Stimulated activated CD4-positive, alpha-beta T cell treated with anti-CD3 and anti-CD28 coated beads, Interleukin-4, amount 100 ng/mL, for 1 hour (primary cell): ENCODE measurements at places on chromosomes 5 and 9.

DNA sequence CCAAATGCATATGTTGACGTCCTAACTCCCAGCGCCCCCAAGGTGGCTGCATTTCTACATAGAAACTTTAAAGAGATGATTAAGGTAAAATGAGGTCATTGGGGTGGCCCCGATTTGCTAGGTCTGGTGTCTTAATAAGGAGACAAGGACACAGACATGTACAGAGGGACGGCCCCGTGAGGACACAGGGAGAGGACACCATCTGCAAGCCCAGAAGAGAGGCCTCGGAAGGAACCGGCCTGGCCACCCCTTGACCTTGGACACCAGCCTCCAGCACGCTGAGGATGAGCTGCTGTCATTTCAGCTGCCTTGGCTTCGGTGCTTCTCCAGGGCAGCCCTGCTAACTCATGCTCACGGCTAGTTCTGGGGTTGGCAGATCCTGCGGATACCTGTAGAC lies 73.2 kb downstream of the MRPL36 start:
- no peak for DNase-seq

GRCh38 chr5:35092703-35093102 lies 45.0 kb upstream of the AGXT2 start:
- no peak for DNase-seq

DNA sequence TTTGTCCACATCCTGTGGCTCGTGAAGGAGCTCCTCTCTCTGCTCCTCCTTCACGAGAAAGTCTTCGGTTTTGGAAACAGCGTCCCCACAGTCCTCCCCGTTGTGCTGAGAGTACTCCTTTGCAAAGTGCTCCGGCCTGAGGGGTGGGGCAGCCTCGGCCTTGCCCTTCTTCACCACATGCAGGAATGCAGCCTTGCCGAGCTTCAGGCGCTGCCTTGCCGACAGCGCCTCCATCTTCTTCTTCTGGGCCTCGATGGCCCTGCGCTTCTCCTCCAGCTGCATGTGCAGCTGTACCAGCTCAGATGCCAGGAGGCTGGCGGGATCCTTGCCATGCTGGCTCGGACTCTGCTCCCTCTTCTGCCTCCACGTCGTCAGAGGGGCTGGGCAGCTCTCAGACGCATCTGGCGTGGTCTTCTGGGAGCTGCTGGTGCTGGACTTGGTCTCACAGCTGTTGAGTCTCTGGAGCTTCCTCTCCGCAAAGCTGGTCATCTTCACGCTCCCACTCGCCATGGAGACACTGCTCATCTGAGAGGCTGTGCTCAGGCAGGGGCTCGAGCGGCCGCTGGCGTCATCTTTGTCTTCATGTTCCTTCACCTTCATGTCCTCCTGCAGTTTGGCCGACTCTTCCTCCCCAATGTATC lies 85.5 kb downstream of the CAMSAP1 start:
- DNase-seq: no peak

- no peak for DNase-seq
Measured at GRCh38 chr9:134178768-134179551, 14.6 kb upstream of the RNU6ATAC start.

DNA sequence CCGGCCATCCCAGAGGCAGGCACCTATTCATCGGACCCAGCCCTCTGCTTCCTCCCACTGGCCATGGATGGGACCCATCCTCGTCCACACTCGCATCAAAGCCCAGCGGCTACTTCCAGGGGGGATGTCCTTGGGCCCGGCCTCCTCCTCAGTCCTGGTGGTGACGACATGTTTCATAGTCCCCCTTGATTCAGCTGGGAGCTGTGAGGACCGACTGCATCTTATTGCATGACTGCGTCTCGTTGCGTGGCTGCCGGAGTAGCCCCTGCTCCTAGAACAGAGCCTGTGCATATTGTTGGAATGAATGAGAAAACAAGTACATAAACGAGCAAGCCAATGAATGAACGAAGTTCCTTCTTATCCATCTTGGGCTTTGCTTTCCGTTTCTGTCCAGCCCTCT lies 12.8 kb downstream of the NCS1 start:
- DNase-seq: no peak

GRCh38 chr5:52824827-52825226 lies 37.1 kb downstream of the ITGA1 start:
- DNase-seq: no peak

- DNase-seq: no peak
Measured at GRCh38 chr5:161051920-161052500, 200.0 kb upstream of the ATP10B start.

- DNase-seq: peak; percentile 54
Measured at GRCh38 chr9:126499005-126499910, 114.5 kb upstream of the LMX1B start.

GRCh38 chr5:78000191-78000590 lies 224.1 kb upstream of the TBCA start:
- DNase-seq: no peak

GRCh38 chr5:135561266-135561665 lies 17.5 kb downstream of the CXCL14 start:
- no peak for DNase-seq

GRCh38 chr9:88915916-88916315 lies 75.4 kb upstream of the S1PR3 start:
- no peak for DNase-seq

GRCh38 chr9:87635656-87636501 lies 90.0 kb upstream of the CTSL start:
- no peak for DNase-seq

DNA sequence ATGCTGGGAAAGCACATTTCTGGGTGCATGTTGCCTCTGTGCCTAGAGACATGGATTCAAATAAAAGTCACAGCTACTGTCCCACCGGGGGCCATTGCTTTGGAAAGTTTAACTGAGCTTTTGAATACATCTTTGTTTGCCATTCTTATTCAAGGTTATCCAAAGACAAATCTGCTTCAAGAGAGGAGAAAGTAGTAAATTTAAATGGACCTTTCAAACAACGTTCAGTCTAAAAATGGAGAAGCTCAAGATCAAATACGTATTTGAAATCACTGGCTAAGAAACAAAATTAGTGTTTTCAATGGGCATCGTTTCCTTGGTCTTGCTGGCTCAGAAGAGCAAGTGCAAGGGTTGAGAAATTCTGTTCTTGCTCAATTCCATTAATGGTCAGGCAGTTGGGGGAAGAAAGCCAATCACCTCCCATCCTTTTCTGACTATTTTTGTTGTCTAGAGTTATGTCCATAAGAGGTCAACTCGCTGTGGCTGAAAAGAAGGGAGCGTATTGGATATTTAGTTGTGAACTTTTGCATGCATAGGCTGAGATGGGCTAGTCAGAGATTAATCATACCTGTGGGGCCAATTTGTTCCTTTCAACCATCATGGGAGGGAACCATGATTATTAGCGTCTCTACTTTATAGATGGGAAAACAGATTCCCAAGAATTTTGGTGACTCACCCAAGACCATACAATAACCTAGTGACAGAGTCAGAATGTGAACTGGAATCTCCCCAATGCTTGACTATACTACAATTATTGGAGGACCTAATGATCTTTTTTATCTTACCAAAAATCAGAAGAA lies 276.2 kb upstream of the TNC start:
- DNase-seq: no peak

- DNase-seq: no peak
Measured at GRCh38 chr5:36651761-36652685, 45.6 kb downstream of the SLC1A3 start.

DNA sequence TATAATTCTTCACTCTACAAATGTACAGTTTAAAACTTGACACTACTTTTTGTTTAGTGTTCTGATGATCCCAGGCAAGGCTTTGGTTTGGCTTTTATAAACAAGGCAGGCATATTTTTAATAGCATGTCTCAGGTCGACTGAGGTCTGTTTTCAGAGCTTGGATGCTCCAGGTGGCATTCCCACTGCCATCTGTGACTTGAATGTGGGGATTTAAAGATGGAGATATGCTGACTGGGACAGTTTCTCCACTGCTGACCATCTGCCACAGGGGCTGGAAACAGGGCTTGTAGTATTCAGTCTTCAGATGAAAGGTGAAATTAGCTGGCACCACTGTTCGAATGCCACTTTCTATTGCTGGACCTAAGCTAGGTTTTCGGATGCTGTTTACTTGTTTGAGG lies 1266.2 kb upstream of the CDH18 start:
- no peak for DNase-seq

GRCh38 chr5:142763701-142764100 lies 6.5 kb upstream of the ARHGAP26 start:
- DNase-seq: no peak

DNA sequence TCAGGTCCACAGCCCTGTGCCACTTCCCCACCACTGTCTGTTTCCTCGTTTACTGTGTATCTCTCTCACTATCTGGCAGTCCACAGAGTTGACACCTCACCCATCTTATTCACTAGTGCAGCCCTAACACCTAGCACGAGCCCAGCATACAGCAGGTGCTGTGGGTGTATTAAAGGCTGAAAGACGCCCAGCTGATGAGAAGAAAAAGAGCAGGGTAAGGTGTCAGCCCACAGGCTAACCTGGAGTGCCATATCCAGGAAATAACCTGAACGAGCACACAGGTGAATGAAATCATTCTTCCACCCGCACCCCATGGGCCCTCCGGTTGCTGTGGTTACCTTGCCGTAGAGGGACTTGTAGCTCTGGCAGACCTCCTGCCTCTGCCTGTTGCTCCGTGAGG lies 18.6 kb downstream of the ANXA6 start:
- DNase-seq: no peak

GRCh38 chr9:96117398-96118080 lies 184.4 kb downstream of the HSD17B3 start:
- DNase-seq: no peak

DNA sequence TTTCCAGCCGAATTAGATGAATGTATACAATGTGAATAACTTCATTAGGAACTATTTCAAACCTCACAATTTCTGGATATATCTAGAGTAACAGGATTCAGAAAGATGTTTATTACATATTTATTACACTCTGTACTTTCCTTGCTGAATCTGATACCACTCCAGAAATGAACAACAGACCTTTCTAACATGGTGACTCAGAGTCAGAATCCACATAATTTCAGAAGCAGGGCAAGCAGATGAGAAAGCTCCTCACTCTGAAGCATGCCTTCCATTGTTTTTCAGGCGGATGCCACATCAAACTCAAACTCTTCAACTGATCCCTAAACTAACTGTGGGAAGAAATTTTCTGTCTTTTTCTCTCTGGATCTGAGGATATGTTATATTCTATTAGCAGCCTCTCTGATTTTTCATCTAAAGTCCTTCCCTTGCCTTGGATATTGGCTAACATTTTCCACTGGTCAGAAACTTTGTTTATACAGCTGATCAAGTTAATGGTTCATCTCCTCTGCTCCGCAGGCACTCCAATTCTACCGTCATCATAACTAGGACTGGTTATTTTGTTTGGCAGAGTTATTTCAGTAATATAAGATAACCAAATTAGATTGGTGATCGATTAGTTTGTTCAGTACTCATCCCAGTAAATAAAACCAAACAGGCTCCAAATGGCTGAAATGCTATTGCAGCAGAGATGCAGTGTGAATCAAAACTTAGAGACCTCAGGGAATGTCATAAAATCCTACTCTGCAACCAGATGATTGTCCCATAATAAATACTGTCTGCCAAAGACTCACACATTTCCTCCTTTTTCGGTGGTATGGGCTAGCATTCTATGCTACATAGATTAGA lies 556.0 kb downstream of the EBF1 start:
- no peak for DNase-seq

DNA sequence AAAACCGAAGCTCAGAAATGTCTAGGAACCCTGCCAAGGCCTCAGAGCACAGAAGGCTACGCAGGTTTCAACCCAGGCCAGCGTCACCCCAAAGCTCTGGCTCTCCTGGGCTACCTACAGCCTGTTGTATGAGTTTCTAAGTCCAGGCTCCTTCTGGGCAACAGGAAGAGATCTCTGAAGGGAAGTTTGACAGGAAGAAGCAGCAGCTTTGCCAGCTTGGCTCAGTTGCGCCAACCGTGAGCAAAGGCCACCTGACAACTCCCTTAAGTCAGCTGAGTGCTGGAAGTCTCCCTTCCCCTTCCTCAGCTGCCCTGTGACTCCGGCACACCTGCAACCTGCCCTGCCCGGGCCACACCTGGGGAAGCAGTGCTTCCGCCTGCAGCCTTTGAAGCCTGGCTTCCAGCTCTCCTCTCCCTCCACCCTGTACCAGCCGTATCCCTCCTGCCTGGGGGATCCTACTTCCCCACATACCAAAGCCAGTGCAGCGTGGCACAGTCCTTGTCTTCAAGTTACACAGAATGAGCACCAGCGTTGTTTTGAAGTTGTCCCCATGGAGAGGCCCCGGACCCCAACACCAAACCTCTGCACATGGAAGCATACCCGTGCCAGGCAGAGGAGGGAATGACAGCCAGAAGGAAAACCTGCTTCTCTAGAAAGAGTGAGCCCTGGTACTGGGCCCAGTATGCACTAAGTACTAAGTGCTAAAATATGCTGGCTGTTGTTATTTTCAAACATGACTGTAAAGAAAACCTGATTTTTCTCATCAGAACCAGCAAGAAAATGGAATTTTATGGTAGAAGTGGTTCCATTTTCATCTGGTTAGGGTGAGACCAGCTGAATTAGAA lies 36.5 kb downstream of the SHB start:
- no peak for DNase-seq

GRCh38 chr9:16710888-16711287 lies 159.6 kb downstream of the BNC2 start:
- no peak for DNase-seq

GRCh38 chr9:134839455-134840125 lies 41.0 kb upstream of the FCN2 start:
- DNase-seq: no peak

DNA sequence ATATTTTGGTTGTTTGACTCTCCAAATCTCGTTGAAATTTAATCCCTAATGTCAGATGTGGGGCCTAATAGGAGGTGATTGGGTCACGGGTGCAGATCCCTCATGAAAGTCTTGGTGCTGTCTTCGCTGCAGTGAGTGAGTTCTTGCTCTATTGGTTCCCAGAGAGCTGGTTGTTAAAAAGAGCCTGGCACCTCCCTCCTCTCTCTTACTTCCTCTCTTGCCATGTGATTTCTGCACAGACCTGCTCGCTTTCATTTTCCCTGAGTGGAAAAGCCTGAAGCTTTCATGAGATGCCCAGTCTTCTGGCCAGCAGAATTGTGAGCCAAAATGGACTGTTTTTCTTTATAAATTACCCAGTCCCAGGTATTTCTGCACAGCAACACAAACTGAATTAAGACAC lies 221.6 kb downstream of the MAT2B start:
- DNase-seq: no peak

- DNase-seq: no peak
Measured at GRCh38 chr9:134778841-134779411, 101.7 kb upstream of the FCN2 start.

GRCh38 chr9:130732793-130733221 lies 39.2 kb downstream of the EXOSC2 start:
- DNase-seq: no peak

DNA sequence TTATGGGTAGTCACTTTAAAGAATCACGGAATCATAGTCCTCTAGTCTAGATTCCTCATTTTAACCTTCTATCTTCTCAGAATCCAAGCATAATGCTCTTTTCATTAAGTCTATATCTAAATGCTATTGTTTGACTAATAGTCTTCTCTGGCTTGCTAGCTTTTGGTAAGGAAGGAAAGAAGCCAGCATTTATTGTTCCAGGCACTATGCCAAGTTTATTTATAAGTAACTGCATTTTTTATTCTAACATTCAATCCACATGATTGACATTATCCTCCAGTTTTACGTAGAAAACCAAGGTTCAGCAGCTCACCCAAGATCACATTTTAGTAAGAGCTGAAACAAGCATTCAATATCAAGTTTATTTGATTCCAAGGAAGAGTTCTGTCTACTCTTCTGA lies 254.2 kb downstream of the SAXO1 start:
- DNase-seq: no peak

GRCh38 chr5:1176473-1177391 lies 24.7 kb upstream of the SLC6A19 start:
- no peak for DNase-seq
